Stimulated activated CD4-positive, alpha-beta T cell treated with anti-CD3 and anti-CD28 coated beads, Interleukin-4, amount 100 ng/mL, for 1 hour (primary cell): ENCODE measurements at places on chromosomes 7 and 10.

DNA sequence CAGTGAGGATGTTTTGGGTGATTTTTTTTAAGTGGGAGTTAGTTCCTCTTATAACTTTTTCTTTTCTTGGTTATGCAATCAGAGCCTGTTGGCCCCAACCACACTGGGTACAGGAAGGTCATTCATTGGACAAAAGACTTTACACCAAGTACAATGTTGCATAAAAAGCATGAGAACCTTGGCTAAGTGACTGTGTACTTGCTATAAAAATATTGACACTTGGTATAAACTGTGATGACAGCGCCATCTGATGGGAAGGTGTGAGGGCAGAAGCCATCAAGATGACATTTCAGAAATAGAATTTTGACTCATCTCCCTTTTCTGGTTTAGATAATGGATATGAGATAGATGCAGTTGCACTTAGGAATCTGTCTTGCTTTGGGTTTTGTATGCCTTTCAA lies 126.4 kb upstream of the CCDC6 start:
- peak; percentile 25 for DNase-seq

- no peak for DNase-seq
Measured at GRCh38 chr7:92260248-92260781, 14.5 kb downstream of the ANKIB1 start.

- DNase-seq = no peak
Measured at GRCh38 chr10:33617381-33618080, 283.1 kb upstream of the NRP1 start.

- no peak for DNase-seq
Measured at GRCh38 chr7:29548823-29549222, 14.8 kb upstream of the PRR15 start.

- no peak for DNase-seq
Measured at GRCh38 chr7:7226407-7226806, 44.1 kb downstream of the C1GALT1 start.

DNA sequence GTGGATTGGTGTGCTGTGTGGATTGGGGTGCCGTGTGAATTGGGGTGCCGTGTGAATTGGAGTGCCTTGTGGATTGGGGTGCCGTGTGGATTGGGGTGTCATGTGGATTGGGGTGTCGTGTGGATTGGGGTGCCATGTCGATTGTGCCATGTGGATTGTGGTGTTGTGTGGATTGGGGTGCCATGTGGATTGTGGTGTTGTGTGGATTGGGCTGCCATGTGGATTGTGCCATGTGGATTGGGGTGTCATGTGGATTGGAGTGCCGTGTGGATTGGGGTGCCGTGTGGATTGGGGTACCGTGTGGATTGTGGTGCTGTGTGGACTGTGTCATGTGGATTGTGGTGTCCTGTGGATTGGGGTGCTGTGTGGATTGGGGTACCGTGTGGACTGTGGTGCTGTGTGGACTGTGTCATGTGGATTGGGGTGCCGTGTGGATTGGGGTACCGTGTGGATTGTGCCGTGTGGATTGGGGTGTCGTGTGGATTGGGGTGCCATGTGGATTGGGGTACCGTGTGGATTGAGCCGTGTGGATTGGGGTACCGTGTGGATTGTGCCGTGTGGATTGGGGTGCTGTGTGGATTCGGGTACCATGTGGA lies 120.6 kb upstream of the NPS start:
- DNase-seq = no peak

DNA sequence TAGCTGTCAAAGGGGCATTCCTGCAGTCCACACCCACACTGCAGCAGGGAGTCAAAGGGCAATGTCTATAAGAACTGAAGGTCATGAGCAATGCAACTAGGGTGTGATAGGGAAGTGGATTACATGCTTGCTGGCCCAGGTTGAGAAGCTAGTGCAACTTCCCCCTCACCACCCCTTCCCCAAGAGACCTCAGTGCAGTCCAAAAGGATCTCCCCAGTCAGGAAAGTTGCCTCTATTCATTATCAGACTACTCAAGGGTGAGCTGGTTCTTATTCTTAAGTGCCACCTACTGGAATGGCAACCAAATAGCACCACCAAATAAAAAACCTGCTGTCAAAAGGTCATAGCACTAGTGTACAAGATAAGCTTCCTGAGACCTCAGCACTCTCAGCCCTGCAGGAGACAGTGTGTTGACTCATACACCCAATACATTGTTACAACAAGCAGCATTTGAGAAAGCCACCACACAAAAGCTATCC lies 28.2 kb downstream of the MTERF1 start:
- no peak for DNase-seq

- no peak for DNase-seq
Measured at GRCh38 chr10:43884501-43885105, 235.9 kb upstream of the ZNF32 start.

DNA sequence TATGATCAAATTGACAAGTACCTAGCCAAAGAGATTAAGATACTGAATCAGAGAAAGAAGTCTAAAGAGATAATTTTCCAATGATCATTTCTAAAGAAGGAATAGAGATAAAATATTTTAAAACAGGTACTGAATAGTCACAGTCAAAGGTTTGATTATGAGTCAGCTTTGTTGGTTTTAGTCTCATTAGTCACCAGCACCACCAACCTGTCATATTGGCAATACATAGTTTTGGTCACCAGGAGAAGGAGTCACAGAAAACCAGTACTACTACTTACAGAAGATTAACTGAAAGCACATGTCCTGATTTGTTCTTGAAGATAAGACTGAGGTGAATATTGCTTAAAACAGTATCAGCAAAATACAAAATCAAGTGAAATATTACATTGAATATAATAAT lies 34.6 kb downstream of the ZEB1 start:
- DNase-seq = no peak

- no peak for DNase-seq
Measured at GRCh38 chr10:24223953-24224352, 15.0 kb downstream of the KIAA1217 start.

DNA sequence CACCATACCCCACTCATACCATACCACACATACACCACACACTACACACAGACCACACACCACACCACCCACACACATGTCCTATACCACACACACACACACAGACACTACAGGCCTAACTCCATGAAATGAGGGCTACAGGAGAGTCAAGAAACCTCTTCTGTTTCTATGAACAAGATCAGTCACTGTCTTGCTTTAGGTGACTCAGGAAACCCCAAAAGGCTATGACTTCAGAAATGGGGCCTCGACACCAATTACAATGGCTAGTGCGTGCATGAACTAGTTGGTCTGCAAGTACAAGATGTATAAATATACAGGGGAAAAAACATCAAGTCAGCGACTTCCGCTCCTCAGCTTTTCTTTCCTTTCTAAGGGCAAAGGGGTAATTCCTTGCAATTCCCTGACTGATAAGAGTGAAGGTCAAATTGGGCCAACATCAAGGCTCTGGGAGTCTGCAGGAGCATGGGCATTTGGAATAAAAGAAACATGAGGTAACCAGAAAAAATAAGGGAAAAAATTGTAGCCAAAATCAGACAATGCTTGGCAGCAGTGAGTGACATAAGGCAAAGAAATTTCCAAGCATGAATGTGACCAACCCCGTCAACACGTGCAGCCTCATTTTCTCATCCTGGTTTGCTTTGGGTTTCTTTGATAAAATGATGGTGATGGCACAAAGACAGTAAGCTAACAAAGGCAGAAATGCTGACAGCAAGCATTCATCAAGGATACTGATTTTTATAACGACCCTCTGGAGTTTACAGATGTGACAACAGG lies 1.5 kb downstream of the PKD1L1 start:
- DNase-seq = no peak

DNA sequence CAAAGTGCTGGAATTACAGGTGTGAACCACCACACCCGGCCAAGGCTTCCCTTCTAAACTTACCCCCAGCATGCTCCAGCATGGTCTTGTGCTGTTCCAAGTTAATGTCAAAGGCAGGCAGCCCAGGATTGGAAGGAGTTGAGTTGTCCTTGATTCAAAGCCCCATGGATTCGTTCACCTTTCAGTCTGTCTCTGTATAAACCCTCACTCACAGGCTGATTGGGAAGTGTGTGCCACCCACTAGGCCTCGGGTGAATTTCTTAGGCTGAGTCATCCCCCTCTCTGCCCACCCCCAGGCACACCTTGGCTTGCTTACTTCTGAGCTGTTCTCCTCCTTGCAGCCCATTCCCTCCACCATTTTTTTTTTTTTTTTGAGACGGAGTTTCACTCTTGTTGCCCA lies 13.3 kb upstream of the PRDX3 start:
- DNase-seq = peak; percentile 29

GRCh38 chr10:3425716-3426115 lies 253.1 kb upstream of the PITRM1 start:
- DNase-seq = no peak

DNA sequence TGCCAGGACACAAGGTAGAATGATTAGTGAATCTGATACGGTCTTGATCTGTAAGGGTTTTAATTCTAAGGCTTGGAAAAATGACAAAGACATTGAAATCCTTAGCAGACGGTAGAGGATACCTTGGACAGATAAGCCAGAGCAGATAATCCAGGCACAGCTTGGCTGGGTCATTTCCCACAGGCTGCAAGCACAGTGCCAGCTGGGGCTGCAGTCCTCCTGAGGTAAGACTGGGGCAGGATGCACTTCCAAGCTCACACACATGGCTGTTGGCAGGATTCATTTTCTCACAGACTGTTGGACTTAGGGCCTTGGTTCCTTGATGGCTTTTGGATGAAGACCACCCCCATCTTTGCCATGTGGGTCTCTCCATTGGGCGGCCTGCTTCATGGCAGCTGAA lies 63.2 kb upstream of the BMPER start:
- DNase-seq = no peak

- no peak for DNase-seq
Measured at GRCh38 chr10:93849593-93849992, 44.2 kb upstream of the SLC35G1 start.

DNA sequence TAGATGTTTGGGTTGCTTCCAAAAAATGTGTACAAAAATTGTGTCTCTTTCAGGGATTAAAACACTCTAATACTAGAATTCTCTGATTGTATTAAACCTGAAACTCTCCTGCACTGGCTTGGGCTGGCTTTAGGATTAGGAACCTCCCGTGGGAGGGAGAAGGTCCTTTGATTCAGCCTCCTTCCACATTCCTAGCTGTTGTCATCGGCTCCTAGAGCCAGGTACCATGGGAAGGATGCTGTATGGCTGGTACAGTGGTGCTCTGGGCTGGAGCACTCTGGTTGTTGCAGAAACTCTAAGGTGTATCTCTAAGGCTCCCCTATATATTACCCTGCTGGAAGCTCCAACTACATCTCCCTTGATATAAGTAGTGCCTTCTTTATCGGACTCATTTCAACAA lies 245.2 kb upstream of the FOXK1 start:
- DNase-seq = no peak

DNA sequence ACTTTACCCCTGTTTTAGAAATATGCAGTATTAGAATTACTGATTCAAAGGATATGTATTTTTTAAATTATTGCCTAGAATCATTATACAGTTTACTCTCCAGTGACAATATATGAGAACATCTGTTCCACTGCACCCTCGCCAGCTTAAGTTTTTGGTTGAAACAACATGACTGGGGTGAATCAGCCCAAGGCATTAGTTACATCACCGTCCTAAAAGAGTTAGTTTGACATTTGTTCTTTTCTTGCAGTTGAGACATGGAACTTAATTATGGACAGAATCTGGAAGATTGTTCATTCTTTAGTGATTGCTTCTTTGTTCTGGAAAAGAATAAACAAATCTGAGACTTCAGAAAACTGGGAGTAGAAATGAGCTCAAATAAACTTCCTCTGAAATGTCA lies 167.3 kb upstream of the DKK1 start:
- DNase-seq = no peak
